ENCODE measurements at places on chromosomes 2 and 18.

- H3K27me3 ChIP-seq = no peaks in the 10 kb centered on the region
- no peaks in the 10 kb centered on the region for H3K36me3 ChIP-seq
- H3K4me1 ChIP-seq = no peaks in the 10 kb centered on the region
- no peak for DNase-seq
These were observed 366.9 kb upstream of the HNRNPA3 start for GRCh38 chr2:176845718-176846117.

DNA sequence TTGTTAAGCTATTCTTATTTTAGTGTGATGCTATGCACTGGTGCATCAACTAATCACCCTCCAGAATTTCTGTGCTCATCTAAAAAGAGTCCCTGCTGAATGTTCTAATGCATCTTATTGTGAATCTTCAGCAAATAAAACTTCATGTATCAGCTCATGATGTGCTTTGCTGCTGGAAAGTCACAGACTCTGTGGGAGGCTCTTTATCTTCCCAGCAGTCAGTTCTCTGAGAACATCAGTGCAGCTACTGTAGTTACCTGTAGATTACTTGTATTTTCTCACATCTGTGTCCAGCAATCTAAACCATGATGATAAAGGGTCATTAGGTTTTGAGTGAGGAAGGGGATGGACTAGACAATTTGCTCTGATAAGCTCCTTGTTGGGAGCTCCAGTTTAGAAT, 141.6 kb upstream of the SP3 start:
- no peak overlapping the region for H3K27ac ChIP-seq
- no peak for DNase-seq
- H3K4me1 ChIP-seq = no peaks in the 10 kb centered on the region
- no peaks in the 10 kb centered on the region for H3K27me3 ChIP-seq
- no peaks in the 10 kb centered on the region for H3K36me3 ChIP-seq
- no peak overlapping the region for H3K4me3 ChIP-seq

DNA sequence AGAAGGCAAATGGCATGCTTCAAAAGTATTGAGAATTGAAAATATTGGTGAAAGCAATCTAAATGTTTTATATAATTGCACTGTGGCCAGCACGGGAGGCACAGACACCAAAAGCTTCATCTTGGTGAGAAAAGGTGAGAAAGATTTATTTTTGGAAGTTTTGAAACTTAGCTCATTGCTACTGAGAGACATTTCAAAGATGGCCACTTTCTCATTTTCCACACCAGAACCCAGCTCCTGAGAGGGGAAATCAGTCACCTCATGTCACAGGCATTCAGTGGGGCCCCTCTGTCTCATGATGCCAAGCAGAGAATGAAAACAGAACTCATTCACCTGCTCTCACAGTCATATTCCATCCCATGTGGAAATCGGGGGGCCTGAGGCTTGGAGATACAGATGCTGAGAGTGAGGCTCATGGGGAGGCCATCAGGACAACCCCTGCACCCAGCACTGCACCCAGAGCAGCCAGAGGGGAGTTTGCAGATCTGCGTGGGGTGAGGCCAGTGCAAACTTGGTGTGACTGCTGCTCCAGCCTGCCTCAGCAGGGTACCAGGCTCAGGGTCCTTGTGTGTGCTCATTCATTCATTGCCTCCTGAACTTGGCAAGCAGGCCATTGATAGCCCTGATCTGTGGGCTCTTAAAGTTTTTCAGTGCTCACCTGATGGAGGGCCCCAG, 31.4 kb downstream of the IL18R1 start:
- no peaks in the 10 kb centered on the region for H3K27me3 ChIP-seq
- DNase-seq = no peak
- H3K36me3 ChIP-seq = no peaks in the 10 kb centered on the region
- H3K27ac ChIP-seq = no peak overlapping the region
- no peaks in the 10 kb centered on the region for H3K4me1 ChIP-seq

GRCh38 chr2:144415386-144415785, 104.5 kb downstream of the ZEB2 start:
- DNase-seq = no peak
- H3K27ac ChIP-seq = no peak overlapping the region
- no peaks in the 10 kb centered on the region for H3K36me3 ChIP-seq
- H3K4me3 ChIP-seq = no peak overlapping the region
- no peaks in the 10 kb centered on the region for H3K4me1 ChIP-seq
- H3K27me3 ChIP-seq = no peaks in the 10 kb centered on the region

DNA sequence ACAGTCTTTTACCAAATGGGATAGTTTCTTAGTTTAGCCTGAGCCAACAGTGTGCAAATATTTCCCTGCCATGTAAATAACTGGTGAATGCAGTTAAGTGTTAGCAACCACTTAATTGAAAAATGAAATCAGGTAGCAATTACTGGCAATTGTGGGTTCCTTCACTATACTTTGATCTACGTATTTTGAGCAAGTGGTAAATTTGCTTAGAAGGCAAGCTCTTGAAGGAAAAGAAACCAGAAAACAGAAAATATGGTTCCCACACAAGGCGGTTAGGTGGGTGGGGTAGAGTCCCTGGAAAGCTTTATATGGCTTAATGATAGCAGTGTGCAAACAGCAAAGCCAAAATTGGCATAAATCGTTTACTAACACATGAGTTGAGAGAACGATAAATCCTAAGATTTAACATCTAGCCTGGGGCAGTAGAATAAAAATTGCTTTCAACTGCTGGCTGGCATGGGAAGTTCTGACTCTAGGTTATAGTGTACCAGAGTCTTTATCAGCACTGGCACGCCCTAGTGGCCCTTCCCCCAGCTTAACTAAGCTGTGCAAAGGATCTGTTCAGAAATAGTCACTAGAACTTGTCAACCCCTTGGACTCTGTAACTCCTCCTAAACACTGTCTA, 17.0 kb downstream of the SLC9A2 start:
- no peak for DNase-seq
- no peak overlapping the region for H3K4me3 ChIP-seq
- no peaks in the 10 kb centered on the region for H3K4me1 ChIP-seq
- no peak overlapping the region for H3K27ac ChIP-seq

DNA sequence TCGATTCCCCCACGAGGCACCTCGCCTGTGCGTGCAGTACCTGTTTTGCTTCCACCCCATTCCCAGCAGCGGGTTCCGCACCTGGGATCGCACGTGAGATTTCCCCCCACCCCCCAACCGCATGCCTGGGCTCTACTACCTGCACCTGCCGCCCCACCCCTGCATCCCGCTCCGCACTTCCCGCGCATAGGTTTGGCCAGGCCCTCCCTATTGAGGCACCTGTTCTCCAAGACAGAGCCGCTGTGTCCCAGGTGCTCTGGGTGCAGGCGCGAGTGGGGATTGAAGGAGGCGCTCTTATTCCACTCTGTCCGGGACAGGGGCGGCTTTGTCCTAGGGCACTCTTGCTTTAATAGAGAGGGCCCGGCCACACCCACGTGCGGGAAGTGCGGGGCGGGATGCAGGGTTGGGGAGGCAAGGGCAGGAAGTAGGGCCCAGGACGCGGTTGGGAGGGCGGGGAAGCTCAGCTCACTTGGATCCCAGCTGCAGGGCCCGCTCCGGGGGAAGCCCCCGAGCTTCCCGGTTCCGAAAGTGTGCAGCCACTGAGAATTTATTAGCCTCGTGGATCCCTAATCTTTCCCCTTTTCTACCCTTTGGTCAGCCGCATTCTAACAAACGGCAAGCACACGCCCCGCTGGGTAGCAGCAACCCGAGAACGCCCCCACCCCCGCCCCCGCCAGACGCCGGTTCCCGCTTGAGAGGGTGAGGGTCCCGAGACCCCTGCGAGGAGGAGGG, 670 bp upstream of the MOCOS start:
- peak overlapping the region; percentile 74 for H3K4me3 ChIP-seq
- H3K36me3 ChIP-seq = no peaks in the 10 kb centered on the region
- peak overlapping the region; percentile 39 for H3K27ac ChIP-seq
- H3K4me1 ChIP-seq = peaks cover 21% of the 10 kb centered on the region
- H3K27me3 ChIP-seq = no peaks in the 10 kb centered on the region
- no peak for DNase-seq

DNA sequence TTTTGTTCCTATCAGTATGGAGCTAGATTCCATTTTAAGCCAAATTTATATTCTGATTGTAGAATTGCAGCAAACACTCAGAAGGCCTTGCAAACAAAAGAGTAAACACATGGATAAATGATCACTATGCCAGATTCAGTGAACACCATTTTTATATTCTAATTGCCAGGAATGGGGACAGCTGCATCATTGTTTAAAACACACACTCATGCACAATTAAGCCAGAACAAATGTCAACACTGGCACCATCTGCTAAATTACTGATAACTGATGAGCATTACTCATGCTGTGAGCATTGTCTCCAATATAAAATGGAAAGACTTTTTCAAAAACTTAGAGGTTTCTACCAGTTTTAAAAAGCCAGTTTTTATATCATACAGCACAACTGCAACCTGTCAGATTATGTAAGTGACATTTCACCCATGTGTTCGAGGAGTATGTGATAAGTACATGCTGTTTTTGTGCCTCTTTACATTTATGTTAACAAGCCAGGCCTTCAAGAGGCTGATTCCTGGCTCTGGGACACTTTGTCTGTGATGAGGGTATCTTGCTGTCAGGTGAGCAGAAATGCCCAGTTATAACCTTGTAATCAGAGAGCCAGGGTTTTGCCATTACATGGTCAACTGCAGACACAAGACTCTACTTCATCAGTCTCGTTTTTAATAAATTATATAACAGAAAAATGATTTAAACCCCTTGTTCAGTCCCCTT, 4.4 kb upstream of the ST8SIA5 start:
- peaks cover 28% of the 10 kb centered on the region for H3K27me3 ChIP-seq
- DNase-seq = no peak
- no peaks in the 10 kb centered on the region for H3K36me3 ChIP-seq

- no peak overlapping the region for H3K27ac ChIP-seq
- no peak for DNase-seq
- H3K27me3 ChIP-seq = no peaks in the 10 kb centered on the region
- no peaks in the 10 kb centered on the region for H3K4me1 ChIP-seq
- H3K4me3 ChIP-seq = no peak overlapping the region
These were observed 123.3 kb downstream of the RNF144A start for GRCh38 chr2:7040547-7040946.

- peaks cover 7% of the 10 kb centered on the region for H3K36me3 ChIP-seq
- no peak overlapping the region for H3K4me3 ChIP-seq
- no peak overlapping the region for H3K27ac ChIP-seq
- no peak for DNase-seq
These were observed 1.4 kb upstream of the XRCC5 start for GRCh38 chr2:216107760-216108159.

GRCh38 chr2:5590886-5591285, 101.3 kb upstream of the SOX11 start:
- H3K4me3 ChIP-seq = no peak overlapping the region
- H3K4me1 ChIP-seq = no peaks in the 10 kb centered on the region
- no peaks in the 10 kb centered on the region for H3K27me3 ChIP-seq
- DNase-seq = no peak
- H3K36me3 ChIP-seq = no peaks in the 10 kb centered on the region

GRCh38 chr2:85089585-85089984, 43.6 kb upstream of the TCF7L1 start:
- no peak overlapping the region for H3K4me3 ChIP-seq
- no peaks in the 10 kb centered on the region for H3K27me3 ChIP-seq
- no peak overlapping the region for H3K27ac ChIP-seq

DNA sequence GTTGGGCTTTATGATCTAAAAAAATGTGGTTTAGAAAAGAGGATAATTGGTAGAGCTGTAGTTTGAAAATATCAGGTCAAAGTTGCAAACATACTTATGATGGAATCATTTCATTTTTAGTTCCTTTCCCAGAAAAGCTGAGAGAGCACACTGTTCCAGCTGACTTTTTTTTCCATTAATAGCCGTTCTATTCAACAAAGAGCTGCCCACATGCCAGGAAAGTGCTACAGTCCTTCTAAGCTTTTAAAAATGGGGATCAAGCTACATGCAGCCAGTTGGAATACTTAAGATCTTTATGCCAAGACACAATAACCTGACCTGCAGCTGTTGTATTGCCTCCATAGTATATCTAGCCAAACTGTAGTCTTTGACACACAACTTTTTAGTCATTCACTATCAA, 111.5 kb downstream of the GALNT3 start:
- H3K36me3 ChIP-seq = no peaks in the 10 kb centered on the region
- no peaks in the 10 kb centered on the region for H3K4me1 ChIP-seq
- H3K27me3 ChIP-seq = no peaks in the 10 kb centered on the region
- DNase-seq = no peak

DNA sequence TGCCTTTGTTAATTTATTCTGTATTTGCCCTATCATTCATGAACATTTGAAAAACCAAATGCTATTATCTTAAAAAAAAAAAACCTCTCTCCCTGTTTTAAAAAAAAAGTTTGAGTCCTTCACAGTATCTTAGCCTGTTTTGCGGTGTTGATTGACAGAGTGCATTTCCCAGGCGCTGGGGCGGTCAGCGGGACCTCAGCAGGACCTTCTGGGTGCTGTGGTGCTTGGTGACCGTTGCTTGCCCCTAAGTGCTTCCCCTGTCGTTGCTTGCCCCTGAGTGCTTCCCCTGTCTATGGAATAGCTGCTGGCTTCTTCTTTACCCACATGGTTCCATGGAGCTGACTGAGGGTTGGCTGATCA, 12.1 kb downstream of the ATP6V1C2 start:
- H3K27ac ChIP-seq = no peak overlapping the region
- no peaks in the 10 kb centered on the region for H3K27me3 ChIP-seq
- no peaks in the 10 kb centered on the region for H3K36me3 ChIP-seq
- no peak for DNase-seq

DNA sequence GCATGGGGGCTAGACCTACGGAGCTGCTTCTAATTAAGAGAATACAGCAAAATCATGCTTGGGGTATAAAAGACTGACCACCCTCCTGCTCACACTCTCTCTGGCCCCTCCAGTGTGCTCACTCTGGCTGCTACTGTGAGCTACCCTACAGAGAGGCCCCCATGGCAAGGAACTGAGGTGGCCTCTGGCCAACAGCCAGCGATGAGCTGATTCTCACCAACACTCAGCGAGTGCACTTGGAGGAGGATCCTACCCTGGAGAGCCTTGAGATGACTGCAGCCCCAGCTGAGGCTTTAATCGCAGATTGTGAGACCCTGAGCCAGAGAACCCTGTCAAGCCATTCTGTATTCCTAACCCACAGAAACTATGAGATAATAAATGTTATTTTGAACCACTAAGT, 88.2 kb downstream of the GFPT1 start:
- H3K4me1 ChIP-seq = no peaks in the 10 kb centered on the region
- H3K4me3 ChIP-seq = no peak overlapping the region
- no peaks in the 10 kb centered on the region for H3K36me3 ChIP-seq
- DNase-seq = no peak

- no peak overlapping the region for H3K27ac ChIP-seq
- H3K36me3 ChIP-seq = no peaks in the 10 kb centered on the region
- no peaks in the 10 kb centered on the region for H3K27me3 ChIP-seq
- DNase-seq = no peak
- peaks cover 11% of the 10 kb centered on the region for H3K4me1 ChIP-seq
These were observed 26.9 kb upstream of the DARS1 start for GRCh38 chr2:136012315-136012714.
